Inflammatory macrophage treated with lipopolysaccharide for 4 hours (primary cell): ENCODE measurements at places on chromosomes 16 and 17.

- DNase-seq, result no peak
Measured at GRCh38 chr17:56260376-56261002, 107.2 kb downstream of the ANKFN1 start.

DNA sequence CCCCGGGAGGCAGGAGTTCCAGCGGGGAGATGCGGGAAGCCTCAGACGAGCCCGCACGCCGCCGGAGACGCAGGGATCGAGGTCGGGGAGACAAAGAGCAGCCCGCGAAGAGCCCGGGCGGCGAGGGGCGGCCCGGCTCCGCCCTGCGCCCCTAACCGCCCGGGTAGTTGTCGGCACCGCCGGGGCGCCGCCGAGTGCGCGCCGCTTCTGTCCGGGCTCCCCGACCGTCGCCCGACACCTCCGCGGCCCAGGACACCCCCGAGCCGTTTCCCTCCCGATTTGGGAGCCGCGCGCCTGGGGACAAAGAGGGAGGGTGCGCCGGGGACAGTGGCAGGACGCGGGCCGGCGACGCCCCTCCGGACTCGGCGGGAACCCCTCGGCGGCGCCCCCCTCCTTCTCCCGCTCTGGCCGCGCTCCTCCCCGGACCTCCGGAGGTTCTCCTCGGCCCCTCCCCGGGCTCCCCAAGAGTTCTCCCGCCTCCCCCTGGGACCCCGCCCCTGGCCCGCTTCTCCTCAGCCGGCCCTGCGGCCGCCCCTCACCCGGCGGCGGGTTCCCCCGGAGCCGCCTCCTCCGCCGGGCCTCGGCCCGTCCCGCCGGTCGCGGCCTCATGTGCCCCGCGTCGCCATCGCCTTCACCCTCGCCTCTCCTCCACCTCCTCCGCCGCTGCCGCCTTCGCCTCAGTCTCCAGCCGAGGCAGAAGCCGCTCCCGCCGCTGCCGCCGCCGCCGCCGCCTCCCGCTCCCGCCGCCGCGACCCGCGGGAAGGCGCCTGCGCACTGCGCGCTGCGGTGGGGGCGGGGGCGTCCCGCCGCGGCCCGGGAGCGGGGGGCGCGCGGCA lies at the start of gene GJC1:
TSS of gene GJC1 (minus strand) at position 765 of the 836 bp plus-strand sequence. CDS start 24,470 bp downstream, outside the sequence.
- peak; percentile 7 for DNase-seq

- DNase-seq, result peak; percentile 82
Measured at GRCh38 chr17:50114849-50115357, 15.1 kb downstream of the SAMD14 start.

DNA sequence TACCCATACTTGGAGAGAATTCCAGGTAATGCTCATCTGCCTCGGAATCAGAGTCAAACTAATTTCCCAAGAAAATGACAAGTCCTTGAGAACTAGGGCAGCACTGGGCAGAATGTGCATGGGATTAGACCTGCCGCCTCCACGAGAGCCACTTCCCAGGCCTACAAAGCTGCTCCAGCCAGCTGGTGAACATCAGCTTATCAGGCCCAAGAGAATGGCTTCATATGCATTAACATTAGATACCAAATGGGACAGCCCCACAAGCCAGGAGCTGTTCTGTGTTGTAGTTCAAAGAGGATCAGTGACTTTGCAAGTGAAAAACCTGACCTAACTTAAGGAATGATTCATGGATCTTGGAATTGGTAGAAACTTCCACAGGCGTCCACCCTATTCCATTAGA lies 203.3 kb downstream of the CYLD start:
- DNase-seq, result no peak

GRCh38 chr16:57355898-57356414 lies 2.6 kb upstream of the CCL22 start:
- DNase-seq, result no peak

DNA sequence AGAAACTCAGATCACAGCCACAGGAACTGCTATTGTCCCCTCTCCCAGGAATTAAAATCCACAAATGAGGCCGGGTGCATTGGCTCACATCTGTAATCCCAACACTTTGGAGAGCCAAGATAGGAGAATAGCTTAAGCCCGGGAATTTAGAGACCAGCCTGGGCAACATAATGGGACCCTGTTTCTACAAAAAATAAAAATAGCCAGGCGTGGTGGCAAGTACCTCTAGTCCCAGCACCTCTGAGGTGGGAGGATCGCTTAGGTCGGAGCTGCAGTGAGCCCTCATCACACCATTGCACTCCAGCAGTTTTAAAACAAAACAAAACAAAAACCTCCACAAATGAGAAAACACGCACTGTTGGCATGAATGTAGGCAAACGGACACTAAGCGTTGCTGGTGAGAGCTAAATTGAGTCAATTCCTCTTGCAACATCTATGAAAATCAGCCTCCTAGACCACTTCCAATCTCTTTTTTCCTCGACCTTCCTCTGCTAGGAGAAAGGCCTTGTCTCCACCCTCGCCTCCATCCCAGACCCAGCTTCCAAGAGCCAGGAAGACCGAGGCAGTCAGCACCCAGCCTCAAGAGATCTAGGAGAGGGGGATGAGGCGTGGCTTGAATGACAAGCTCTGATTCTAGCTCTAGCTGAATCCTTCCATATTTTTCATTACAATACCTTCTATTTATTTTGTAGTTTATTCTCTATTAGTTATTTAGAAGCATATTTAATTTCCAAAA lies 14.8 kb downstream of the TLE7 start:
- DNase-seq, result no peak

- no peak for DNase-seq
Measured at GRCh38 chr17:78679495-78680395, 102.3 kb downstream of the CYTH1 start.

GRCh38 chr17:29577385-29578211 lies 9.1 kb downstream of the TP53I13 start:
- DNase-seq, result no peak

- DNase-seq, result no peak
Measured at GRCh38 chr16:67326472-67327309, at the start of the genes KCTD19 and LRRC36. Gene KCTD19 (minus strand): TSS chr16:67326741. CDS start chr16:67326707, 34 bp downstream. Gene LRRC36 (plus strand): TSS chr16:67326815. CDS start chr16:67326863, 48 bp downstream.

GRCh38 chr17:34619687-34620217 lies 40.4 kb downstream of the TMEM132E start:
- no peak for DNase-seq

DNA sequence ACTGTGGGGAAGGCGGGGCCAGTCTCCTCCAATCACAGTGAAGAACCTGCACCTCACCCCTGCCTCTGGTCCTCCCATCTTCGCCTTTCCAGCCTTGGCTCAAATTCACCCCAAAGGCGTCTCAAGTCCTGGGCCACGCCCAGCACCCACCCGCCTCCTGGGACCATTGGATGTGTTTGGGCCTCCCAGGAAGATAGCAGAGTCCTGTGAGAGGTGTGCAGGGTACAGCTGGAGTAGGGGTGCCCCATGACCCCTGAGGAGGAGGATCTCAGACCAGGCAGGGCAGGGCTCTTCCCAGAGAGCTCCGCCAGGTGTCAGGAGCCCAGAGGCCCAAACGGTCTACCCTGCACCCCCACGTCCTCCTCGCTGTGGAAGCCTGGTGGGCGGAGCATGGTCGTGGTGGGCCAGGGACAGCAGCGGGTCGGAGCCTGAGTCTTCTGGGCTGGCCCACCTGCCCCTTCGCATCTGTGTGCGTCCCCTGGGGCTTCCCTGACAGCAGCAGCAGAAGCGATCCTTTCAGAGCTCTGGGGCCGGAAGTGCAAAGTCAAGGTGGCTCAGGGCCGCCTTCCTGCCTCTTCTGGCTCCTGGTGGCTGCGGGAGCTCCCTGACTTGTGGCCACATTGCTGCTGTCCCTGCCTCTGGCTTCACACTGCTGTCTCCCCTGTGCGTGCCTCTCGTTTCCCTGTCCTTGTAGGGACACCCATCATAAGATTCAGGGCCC lies 34.9 kb upstream of the ZNF469 start:
- DNase-seq, result no peak

DNA sequence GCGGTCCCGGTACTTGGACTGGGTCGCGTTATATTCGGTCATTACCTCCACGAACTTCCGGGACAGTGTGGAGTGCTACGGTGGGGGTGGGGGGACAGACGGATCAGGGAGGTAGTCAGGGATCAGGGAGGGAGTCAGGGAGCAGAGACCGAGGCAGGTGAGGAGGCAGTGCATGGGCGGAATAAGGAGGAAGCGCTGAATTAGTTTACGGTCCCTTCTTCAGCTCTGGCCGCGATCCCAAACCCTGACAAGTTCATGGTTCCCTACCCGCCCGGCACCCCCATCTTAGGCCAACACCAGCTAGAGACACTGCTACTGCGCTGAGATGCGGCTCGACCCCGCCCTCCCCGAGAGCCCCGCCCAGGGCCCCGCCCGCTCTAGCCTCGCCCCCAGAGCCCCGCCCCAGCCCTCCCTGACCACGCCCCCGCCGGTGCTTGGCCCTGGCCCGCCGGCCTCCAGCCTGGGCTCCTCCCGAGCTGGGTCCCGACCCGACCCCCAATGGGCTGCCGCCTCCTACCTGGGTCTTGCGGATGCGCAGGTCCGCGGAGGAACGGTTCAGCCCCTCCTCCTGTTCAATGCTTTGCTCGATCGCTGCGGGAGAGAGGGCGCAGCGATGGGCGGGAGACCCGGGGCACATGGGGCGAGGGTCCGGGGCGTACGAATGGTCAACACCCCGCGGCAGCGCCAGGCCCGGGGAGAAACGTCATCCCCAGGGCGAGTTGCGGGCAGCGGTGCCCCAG lies 12.1 kb downstream of the HSD3B7 start:
- DNase-seq, result peak; percentile 87

- DNase-seq, result peak; percentile 74
Measured at GRCh38 chr16:89052890-89053724, 40.5 kb upstream of the ACSF3 start.

GRCh38 chr16:73196670-73197069 lies 148.7 kb upstream of the ZFHX3 start:
- peak; percentile 72 for DNase-seq

GRCh38 chr17:62064791-62065563 lies at the start of gene MED13:
Gene MED13 (minus strand): TSS chr17:62065278. CDS start chr17:62065205, 73 bp downstream.
- DNase-seq, result peak; percentile 27

DNA sequence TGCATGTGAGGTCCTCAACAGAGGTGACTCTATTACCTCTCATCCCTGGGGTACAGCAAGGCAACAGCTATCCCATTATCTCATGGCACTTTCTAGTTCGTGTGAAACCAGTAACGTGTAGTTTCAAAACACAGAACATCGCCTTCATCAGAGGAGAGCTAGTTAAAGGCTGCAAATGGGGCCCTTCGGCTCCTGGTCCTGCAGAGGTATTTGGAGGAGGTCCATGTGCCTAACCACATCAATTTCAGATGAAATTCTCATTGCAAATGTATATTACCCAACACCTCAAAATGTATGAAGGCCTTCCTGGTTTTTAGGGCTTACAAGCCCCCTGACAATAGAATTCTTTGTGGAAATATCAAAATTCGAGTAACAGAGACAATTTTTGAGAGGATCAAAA lies 95.7 kb upstream of the PSMD7 start:
- no peak for DNase-seq

DNA sequence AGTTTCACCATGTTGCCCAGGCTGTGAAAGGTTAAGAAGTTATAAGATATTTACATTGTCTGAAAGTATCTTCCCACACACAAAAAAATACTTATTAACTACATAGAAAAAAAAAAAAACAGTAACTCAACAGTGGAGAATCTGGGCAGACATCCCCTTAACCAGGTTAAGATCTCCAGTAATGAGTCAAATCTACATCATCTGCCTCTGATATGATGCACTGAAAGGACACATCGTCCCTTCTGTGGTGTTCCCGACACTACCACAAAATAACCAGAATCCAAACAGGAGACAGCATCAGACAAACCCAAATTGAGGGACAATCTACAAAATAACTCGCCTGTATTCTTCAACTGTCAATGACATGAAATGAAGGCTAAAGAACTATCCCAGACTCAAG lies 40.0 kb downstream of the CMTM4 start:
- no peak for DNase-seq

DNA sequence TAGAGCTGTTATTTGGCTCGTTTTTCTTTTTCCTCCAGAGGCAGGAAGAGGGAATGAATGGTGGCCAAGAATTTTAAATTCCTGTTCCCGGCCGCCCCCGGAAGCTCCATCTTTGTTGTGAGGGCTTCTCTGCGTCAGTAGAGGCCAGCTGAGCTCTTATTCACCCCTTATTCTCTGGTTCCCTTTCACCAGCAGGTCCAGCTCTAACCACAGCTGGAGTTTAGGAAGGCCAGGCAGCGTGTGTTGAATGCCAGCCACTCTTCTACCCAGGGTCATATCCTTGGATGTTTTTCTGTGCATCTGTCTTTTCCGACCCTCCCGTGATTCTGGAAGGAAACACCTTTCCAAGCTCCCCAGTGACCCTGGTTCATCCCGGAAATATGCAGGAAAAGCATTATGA lies 570.5 kb downstream of the WWOX start:
- DNase-seq, result no peak

DNA sequence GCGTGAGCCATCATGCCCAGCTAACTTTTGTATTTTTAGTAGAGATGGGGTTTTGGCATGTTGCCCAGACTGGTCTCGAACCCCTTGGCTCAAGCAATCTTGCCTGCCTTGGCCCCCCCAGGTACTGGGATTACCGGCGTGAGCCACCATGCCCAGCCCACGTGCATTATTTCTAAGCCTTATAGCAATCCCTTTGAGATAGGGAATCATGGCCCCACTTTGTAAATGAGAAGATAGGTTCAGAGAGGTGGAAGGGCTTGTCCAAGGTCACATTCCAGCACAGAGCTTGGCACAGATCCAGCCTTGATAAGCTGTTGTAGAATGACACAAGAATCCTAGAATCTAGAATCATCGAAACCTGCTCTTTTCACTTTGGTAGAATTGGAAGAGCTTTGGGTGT lies 4.2 kb upstream of the PYCARD start:
- DNase-seq, result no peak

GRCh38 chr16:76970087-76970744 lies 220.8 kb upstream of the MON1B start:
- DNase-seq, result no peak

GRCh38 chr17:61460796-61461585 lies 8.8 kb downstream of the TBX4 start:
- no peak for DNase-seq
